ENCODE measurements at places on chromosomes 7 and 10. TPM values are rescaled to one million over a fixed set of nuclear protein-coding genes. Genes with fewer than 3 reads are reported as not detected.
A peak's percentile ranks its signal among the peaks of the same experiment; 100 is the strongest.

- H3K4me1 ChIP-seq, result peaks cover 6% of the 10 kb centered on the region
- H3K36me3 ChIP-seq, result peaks cover 27% of the 10 kb centered on the region
- H3K4me3 ChIP-seq, result no peak overlapping the region
- no peak overlapping the region for H3K27ac ChIP-seq
These were observed 87.9 kb downstream of the KMT2E start for GRCh38 chr7:105101864-105102263.

GRCh38 chr7:124084024-124084423 is 51.2 kb upstream of the TMEM229A start:
- no peaks in the 10 kb centered on the region for H3K27me3 ChIP-seq
- H3K27ac ChIP-seq, result peak overlapping the region; percentile 15
- H3K4me1 ChIP-seq, result peaks cover 24% of the 10 kb centered on the region
- H3K36me3 ChIP-seq, result no peaks in the 10 kb centered on the region
- H3K4me3 ChIP-seq, result no peak overlapping the region

- no peak overlapping the region for H3K27ac ChIP-seq
- no peaks in the 10 kb centered on the region for H3K36me3 ChIP-seq
- H3K27me3 ChIP-seq, result no peaks in the 10 kb centered on the region
- H3K4me3 ChIP-seq, result no peak overlapping the region
- no peak for DNase-seq
These were observed 4.9 kb upstream of the ADIRF start for GRCh38 chr10:86963341-86963919.

- H3K4me1 ChIP-seq, result peaks cover 17% of the 10 kb centered on the region
- no peak overlapping the region for H3K4me3 ChIP-seq
- no peak for DNase-seq
- no peaks in the 10 kb centered on the region for H3K27me3 ChIP-seq
These were observed 180.0 kb downstream of the TNS3 start for GRCh38 chr7:47401611-47402570.

Gene PSMC2
- total RNA-seq, result 87.0 TPM

DNA sequence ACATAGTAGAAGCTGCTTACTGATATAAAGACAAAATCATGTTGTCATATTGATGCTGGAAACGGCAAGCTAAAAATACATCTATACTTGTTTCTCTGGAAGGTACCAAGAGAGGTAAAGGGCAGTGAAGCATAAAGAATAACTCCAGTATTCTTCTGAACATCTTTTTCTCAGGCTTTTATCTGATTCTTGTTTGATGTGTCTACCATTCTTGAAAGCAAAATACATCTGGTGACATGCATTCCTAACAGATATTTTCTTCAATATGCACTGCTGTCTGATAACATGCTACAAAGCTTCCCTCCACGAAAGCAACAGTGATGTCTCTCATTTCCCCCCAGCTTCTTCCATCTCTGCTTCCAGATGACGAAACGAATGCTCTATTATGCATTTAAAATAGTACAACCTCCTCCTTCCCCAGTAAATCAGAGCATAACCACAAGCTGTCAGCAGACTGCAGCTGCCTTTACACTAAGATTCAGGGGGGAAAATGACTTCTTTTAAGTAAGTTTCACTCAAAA is 100.8 kb downstream of the ARHGAP21 start:
- peak overlapping the region; percentile 16 for H3K27ac ChIP-seq
- no peak for DNase-seq
- H3K36me3 ChIP-seq, result peaks cover 6% of the 10 kb centered on the region
- peaks cover 34% of the 10 kb centered on the region for H3K4me1 ChIP-seq

DNA sequence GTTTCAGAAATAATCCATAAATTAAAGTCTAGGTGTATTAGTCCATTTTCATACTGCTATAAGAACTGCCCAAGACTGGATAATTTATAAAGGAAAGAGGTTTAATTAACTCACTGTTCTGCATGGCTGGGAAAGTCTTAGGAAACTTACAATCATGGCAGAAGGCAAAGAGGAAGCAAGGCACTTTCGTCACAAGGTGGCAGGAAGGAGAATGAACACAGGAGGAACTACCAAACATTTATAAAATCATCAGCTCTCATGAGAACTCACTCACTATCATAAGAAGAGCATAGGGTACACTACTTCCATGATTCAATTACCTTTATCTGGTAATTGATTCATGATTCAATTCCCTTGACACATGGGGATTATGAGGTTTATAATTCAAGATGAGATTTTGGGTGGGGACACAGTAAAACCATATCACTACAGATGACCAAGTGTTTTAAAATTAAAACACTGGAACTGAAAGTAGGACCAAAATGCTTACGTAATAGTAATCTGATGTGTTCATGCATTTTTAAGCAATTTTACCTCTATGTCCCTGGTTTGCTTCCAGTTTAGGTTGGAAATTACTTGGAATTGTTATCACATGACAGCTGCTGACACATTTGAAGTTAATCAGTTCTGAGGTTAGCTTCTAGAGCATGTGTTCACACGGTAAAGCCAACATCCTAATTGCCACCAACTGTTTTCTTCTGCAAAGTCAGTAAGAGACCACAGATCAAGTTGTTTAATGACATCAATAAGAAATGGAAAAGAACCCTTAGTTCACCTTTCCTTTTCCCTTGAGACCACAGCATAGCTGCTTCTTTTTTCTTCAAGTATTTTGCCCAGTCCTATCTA is 48.4 kb upstream of the SEMA3C start:
- no peaks in the 10 kb centered on the region for H3K27me3 ChIP-seq
- H3K4me1 ChIP-seq, result peaks cover 2% of the 10 kb centered on the region
- DNase-seq, result no peak
- H3K36me3 ChIP-seq, result peaks cover 1% of the 10 kb centered on the region
- no peak overlapping the region for H3K27ac ChIP-seq

Data from mesothelial cell of epicardium (in vitro differentiated cells).